ENCODE measurements at places on chromosomes 5 and 9.

DNA sequence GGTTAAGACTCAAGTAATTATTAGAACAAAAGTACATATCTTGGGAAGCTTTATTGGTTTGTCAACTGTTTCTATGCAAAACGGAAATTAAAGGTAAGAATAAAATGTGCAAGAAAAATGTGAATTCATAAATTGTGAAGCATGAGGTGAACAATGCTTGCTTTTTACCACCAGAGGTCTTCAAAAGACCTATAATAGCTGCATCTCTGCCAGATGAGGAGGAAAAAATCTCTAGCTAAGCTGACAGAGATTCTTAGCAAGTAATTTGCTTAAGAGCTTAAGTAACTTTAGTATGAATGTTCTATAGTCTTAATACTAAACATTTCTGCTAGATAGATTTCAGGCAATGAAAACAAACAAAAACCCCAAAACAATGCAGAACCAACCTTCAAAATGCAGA is 54.1 kb downstream of the MRPS30 start:
- no peak for DNase-seq

- DNase-seq: no peak
Observed at GRCh38 chr5:114657342-114658130, 295.7 kb downstream of the KCNN2 start.

GRCh38 chr5:170633235-170634081 is 129.6 kb downstream of the KCNIP1 start:
- peak; percentile 57 for DNase-seq

DNA sequence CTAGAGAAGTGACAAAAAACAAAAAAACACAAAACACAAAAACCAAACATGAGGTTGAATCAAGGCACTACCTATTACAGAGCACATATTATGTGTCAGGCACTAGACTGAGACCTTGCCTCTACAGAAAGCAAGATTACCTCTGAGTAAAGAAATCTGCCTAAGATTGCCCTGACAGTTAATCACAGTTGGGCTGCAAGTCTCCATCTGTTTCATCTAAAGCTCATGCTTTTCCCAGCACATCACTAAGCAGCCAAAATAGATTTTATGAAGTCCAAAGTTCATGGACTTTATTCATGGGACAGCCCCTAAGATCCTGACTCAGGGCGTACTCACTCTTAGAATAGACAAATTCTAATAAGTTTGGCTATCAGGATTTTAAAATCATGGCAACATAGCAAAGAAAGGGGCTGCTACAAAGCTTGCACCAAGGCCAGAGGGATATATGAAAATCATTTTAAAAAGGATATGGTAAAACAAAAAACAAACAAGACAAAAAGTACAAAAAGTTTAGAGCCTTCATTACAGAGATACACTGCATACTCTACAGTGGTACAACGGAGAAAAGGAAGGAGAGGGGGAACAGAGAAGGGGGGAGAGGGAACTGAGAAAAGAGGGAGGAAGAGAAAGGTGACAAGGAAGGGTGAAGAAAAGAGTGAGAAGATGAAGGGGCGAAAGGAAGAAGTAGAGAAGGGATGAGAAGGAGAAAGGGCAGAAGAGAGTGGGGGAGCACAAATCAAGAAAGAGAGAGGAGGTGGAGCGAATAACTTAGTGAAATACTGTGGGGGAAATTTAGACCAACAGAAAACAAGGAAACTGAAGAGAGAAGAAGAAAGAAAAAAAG is 58.2 kb downstream of the RICTOR start:
- no peak for DNase-seq

- no peak for DNase-seq
Observed at GRCh38 chr5:67999391-67999790, 216.2 kb upstream of the PIK3R1 start.

DNA sequence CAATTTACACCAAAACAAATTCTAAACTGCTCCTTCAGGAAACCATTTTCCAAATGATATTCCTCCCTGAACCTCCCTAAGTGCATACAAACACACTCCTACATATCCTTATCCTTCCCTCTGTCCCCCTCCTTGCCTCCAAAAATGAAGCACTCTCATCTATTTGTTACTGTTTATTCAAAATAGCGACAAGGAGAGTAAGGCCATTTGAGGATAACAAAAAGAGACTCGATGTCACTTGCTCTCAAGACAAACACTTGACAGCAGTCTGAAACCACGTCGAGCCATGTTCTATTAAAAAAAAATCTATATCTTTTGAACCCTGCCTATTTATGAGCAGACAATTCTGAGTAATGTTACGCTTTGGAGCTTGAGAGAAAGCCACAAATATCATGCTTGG is 547.9 kb downstream of the DTWD2 start:
- DNase-seq: no peak

DNA sequence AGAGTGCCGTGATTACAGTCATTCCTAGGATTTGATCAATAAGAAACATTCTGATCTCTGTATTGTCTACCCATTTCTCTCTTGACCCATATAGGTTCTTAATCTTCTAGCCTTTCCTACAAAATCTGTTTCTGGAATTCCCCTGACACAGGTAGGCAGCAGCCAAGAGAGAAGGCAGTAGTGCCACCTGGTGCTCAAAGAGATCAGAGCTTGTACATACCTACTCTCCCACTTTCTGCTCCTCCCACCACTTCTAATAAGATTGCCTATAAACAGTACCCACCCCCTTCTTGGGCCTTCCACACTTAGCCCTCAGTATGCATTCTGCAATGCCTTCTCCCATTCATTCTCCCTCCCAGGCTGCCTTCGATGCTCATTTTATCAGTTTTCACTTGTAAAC is 117.4 kb upstream of the RORB start:
- no peak for DNase-seq

- DNase-seq: no peak
Observed at GRCh38 chr5:10676224-10676623, 84.8 kb downstream of the DAP start.

DNA sequence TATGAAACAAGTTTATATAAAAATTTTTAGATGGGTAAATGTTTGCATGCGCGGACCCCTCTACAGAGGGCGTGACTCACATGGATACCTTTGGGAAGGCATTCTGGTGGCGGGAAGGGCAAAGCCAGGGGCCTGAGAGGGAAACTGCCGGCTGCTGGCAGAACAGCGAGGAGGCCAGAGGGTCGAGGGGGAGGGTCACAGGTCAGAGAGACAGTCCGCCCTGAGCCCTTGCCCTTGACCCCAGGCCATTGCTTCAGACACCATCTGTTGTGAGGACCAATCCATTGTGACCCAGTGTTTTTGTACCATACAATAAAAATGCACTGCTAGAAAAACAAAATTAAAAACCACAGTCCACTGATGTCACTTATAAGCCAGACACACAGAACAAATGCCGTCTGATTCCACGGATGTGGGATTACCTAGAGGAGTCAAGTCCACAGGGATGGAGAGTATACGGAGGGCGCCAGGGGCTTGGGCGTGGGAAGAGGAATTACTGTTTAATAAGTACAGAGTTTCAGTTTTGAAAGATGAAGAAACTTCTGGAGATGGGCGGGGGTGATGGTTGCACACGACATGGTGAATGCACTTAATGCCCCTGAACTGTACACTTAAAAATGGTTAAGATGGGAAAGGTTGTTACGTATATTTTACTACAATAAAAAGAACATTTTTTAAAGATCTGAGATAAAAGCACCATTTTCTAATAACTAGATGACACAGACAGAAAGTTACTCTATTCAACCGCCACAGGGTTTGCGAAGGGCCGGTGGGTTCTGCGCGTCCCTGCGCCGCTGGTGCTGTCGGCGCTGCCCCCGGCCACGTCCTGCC is 12.0 kb downstream of the BTNL9 start:
- DNase-seq: no peak

DNA sequence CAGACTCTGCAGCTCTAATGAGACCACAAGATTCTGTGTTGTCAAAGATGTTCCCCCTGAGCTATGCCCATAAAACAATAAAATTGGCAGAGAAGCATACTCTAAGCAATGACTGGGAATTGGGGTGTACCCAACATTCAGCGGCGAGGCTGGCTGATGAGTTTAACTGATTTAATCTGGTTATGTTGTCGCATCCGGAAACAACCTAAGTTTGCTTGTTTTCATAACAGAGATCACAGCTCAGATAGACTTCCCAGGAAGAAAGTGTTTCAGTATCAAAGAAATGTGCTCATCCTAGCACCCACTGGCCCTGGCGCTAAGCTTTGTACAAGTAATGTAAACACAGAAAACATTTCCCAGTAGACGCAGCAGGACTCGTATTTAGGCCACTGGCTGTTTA is 7.4 kb downstream of the SEMA5A start:
- DNase-seq: no peak

- DNase-seq: peak; percentile 86
Observed at GRCh38 chr9:122264360-122265148, at the start of the genes MRRF and RBM18. MRRF (plus strand) TSS chr9:122264882; CDS start chr9:122270892, 6,010 bp downstream. RBM18 (minus strand) TSS chr9:122264840; CDS start chr9:122261492, 3,348 bp downstream.

DNA sequence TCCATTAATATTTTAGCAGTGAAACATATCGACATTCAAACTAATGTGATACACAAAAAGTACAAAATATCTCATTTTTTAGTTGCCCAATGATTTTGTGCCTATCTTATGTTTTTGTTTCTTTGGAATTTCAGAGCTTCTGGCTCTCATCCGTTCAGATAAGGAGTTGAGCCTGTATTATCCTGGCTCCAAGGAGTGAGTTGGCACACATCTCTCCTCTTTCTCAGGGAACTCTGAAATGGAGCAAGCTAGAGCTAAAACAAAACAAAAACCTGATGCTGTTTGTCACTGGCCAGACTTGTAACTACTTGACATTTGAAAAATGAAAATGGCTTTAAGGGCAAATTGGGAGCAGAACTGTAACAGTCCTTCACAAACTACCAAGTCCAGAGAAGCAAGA is 131.3 kb upstream of the SLC28A3 start:
- no peak for DNase-seq

DNA sequence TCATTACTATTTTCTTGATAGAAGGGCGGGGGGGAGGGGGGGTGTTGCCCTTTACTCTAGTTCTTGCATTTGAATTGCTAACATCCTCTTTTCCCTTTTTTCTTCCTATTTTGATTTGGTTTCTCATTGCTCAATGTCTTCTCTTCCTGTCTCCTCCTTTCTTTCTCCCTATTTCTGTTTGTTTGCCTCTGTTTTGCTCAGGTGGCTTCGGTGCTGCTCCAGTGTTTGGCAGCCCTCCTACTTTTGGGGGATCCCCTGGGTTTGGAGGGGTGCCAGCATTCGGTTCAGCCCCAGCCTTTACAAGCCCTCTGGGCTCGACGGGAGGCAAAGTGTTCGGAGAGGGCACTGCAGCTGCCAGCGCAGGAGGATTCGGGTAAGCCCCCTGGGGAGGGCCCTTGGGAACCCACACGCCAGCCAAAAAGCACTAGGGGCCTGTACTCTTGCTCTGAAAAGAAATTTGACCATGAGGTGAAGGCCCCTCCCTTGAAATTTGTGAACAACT is 48.3 kb downstream of the FAM78A start:
- DNase-seq: peak; percentile 87

DNA sequence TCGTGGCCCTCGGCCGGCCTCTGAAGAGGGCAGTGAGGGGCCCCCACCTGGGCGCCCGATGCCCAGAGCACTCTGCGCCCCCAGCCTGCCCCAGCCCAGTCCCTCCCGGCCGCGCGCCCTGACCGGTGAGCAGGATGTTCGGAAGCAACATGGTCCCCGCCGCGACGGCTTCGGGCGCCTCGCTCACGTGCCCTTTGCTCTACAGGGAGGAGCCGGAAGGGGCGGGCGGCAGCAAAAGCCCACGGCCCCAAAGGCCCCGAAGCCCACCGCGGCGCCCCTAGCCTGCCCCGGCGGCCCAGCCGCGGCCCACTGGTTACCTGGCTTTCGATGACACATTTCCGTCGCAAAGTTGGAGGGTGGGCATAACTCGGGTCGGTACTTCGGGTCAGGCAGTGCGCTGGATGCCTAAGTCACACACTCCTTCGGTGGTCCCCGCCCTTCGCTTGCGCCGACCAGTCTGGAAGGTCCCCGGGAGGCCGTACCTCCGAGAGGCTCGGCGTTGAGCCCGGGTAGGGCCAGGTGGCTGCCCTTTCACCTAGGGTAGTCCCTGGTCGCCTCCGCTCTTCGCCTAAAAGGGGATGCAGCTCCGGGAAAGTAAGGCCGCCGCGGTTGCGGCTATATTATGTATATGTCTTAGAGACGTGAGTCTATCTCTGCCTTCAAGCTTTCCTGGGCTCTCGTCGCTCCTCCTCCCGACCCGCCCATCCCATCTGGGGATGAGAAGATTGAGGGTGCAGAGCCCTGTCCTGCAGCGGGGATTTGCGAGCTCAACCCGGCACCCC is at the start of the genes AK6, RAD17 and TAF9:
Gene AK6 (minus strand): TSS at position 181 of the 782 bp plus-strand sequence. CDS start 30 bp downstream, at position 151.
Gene RAD17 (plus strand): TSS at position 479 of the 782 bp plus-strand sequence. CDS start 2,391 bp downstream, outside the sequence.
Gene TAF9 (minus strand): TSS at position 181 of the 782 bp plus-strand sequence. CDS start 3,783 bp downstream, outside the sequence.
- peak; percentile 86 for DNase-seq

DNA sequence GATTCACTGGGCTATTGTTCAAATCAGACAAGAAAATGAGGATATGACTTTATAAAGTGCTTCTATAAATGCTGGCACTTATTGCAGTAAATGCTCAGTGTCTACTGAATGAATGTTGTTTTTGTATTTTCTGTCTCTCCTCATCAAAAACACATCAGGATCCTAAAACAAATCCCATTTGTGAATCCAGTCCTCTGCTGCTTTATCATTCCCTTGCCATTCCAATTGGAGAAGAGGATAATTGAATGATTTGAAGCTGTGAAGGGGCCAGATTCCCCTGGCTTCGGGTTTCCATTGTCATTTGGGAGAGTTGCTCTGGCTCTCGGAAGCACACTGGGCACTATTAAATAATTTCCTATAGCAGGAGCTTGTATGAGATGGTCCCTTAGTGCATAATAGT is 666.8 kb downstream of the ACTL7B start:
- no peak for DNase-seq

- DNase-seq: no peak
Observed at GRCh38 chr5:90865180-90865579, 306.6 kb downstream of the ADGRV1 start.

DNA sequence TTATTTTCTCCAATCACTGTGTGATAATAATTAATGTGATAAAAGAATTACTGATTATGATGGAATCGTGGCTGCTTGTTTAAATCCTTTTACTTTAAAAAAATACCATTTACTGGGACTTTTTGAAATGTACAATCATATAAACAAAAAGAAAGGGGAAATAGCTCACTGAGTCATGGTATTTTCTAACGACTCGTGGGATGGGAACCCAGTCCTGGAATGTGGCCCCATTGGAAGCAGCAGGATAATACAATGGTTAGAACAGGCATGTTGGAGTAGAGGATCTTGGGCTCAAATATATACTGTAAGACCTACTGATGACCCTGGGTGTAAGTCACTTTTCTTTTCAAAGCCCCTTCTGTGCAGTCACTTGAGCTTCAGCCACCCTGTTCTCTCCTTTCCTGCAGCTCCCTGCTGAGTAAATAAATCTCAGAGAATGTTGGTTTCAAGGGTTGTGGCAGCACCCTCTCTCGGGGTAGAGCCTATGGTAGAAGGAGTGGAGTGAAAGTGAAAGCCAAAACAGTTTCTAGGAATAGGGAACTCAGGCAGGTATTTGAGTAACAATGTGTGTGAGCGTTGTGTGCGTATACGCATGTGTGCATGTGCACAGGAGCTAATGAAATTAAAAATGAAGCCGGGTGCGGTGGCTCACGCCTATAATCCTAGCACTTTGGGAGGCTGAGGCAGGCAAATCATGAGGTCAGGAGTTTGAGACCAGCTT is 40.8 kb upstream of the LARP1 start:
- no peak for DNase-seq

DNA sequence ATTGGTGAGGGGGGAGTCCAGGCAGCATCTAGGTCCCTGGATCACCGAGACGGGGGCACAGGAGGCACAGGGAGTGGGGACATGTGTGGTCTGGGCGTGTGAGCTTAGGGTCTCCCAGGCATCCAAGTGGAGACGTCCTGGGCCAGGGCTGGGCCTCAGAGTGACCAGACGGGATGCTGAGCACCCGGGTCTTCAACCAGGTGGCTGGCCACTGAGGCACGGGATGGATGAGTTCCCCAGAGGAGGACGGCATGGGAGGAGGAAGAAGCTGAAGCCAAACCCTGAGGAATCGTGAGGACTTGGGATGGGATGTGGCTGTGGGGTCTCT is 88.0 kb downstream of the LMX1B start:
- no peak for DNase-seq

Data from NCI-H345 (cell line).